ENCODE measurements at places on chromosomes 1 and 21. TPM values are rescaled to one million over a fixed set of nuclear protein-coding genes. Genes with fewer than 3 reads are reported as not detected.
A peak's percentile ranks its signal among the peaks of the same experiment; 100 is the strongest.

Gene CACNA1S
- total RNA-seq, result not detected

GRCh38 chr21:34980423-34981115 is 68.5 kb downstream of the RUNX1 start:
- no peak for DNase-seq

Gene TSPAN2
- total RNA-seq, result 7.8 TPM

Gene GBP1
- total RNA-seq, result 20.4 TPM

DNA sequence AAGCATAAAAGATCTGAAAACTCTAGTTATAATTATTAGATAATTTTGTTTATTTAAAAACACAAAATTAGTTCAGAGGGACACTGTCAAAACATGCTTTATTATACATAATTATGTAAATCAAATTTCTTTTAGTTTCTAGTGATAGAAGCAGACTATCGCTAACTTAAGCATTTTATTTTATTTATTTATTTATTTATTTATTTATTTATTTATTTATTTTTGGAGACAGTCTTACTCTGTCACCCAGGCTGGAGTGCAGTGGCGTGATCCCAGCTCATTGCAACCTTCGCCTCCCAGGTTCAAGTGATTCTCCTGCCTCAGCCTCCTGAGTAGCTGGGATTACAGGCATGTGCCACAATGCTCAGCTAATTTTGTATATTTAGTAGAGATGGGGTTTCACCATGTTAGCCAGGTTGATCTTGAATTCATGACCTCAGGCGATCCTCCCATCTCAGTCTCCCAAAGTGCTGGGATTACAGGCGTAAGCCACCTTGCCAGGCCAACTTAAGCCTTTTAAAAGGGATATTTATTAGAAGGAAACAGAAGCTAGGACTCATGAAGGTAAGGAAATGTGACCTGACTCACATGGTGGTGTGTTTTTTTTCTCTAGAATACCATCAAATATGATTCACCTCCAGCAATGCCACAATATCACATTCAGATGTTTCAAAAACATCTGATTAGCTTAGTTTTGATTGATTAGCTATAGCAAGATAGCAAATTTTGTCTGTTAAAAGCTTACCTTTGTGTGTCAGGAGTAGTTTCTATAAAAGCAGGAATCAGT is 1357.4 kb upstream of the ADGRL4 start:
- no peak for DNase-seq

DNA sequence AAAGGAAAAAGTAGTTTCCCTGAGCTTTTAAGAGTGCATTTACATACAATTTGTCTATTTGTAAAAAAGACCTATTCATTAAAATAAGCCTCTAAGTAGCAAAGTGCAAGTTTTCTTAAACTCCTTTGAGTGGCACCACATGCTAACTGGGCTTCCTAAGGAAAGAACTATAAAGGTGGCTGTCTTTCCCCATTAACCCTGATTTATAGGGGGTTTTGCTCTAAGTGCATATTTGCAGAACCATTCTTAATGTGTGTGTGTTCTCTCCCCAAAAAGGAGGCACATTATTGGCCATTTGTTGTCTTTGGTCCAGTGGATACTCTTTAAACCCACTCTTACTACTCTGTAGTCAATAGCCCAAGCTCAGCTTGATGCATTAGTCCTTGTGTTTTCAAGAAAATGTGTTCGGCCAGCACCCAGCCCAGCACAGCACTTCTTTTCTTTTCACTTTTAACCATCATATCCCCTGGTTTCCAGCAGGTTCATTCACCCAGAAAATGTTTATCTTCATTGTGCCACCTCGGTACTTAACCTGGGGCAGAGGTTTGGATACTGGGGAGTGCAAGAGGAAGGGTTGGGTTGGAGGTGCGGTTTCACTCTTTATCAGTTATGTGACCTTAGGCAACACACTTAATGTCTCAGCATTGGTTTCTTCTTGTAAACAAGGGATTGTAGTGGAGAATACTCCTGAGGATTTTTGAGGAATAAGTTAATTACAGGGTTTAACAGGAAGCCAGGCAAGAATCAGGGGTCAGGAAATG is 161.9 kb upstream of the UBE2U start:
- no peak for DNase-seq

GRCh38 chr1:30888391-30888790 is 20.2 kb downstream of the SDC3 start:
- peak; percentile 37 for DNase-seq

DNA sequence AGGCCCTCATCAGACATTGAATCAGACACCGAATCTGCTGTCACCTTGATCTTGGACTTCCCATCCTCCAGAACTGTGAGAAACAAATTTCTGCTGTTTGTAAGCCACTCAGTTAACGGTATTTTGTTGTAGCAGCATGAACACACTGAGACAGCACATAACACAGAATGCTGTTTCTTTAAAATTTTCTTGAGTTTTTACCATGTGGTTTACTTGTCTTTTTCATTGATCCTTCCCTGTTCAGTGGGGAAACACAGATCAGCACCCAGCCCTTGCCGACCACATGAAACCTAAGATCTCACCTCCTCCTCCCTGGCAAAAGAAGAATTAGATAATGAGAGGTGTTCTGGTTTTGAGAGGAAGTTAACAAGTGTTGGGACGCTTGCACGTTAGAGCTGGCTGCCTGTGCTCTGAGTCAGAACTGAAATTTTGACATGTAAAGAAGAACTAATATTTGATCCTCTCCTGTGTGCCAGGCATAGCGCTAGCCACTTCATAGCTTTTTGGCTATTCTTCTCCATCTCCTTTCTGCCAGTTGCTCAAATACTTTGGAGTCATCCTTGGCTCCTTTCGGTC is 179.6 kb downstream of the DHRS3 start:
- no peak for DNase-seq

GRCh38 chr1:195604287-195604686 is 1004.0 kb downstream of the KCNT2 start:
- peak; percentile 14 for DNase-seq

Gene PLPPR4
- under 0.01 TPM for total RNA-seq

Gene ST3GAL3
- total RNA-seq, result 15.0 TPM

DNA sequence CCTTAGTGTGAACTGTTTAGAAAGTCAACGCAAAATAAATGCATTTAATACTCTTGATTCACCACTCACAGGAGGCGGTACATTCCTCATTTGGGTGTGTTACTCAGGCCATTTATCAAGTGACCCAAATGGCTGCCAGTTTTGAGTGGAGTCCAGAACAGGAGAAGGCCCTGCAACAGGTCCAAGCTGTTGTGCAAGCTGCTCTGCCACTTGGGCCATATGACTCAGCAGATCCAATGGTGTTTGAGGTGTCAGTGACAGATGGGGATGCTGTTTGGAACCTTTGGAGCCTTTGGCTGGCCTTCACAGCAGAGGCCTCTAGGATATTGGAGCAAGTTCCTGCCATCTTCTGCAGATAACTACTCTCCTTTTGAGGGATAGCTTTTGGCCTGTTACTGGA is 609.2 kb downstream of the KCNT2 start:
- DNase-seq, result no peak

DNA sequence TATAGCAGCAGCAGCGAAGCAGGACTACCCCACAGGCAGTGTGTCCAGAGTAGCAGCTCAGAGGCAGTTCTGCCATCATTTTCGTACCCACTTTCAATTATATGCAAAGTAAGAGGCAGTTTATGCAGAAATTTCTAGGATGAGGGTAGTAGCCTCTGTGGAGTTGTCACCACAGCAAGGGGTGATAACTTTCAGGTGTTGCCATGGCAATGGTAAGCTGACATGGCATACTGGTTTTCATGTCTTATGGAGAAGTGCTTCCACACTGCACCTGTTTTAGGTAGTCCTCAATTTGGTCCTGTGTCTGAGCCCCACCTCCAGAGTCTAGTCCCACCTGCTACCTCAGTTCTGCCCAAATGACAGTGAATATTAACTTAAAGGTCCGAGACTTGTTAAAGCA is 133.3 kb upstream of the SYT6 start:
- DNase-seq, result no peak

DNA sequence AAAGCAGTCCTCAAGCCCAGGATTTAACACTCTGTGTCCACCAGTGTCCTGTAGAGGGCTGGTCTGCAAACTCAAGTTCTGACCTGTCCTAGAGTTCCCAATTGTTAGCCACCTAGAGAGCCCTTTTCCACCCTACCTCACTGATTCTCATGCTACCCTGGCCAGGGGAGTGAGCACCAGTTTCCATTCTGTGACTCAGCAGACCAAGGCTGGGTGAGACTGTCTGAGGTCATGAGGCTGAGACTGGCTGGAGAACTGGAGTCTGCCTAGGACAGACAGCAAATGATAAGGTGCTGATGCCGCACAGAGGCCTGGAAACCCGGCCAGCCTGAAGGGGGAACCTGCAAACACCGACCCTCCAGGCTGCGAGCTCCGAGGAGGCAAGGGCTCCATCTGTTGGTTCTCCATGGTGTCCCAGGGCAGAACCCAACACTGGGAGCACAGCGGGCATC is 13.7 kb downstream of the GLIS1 start:
- DNase-seq, result no peak

DNA sequence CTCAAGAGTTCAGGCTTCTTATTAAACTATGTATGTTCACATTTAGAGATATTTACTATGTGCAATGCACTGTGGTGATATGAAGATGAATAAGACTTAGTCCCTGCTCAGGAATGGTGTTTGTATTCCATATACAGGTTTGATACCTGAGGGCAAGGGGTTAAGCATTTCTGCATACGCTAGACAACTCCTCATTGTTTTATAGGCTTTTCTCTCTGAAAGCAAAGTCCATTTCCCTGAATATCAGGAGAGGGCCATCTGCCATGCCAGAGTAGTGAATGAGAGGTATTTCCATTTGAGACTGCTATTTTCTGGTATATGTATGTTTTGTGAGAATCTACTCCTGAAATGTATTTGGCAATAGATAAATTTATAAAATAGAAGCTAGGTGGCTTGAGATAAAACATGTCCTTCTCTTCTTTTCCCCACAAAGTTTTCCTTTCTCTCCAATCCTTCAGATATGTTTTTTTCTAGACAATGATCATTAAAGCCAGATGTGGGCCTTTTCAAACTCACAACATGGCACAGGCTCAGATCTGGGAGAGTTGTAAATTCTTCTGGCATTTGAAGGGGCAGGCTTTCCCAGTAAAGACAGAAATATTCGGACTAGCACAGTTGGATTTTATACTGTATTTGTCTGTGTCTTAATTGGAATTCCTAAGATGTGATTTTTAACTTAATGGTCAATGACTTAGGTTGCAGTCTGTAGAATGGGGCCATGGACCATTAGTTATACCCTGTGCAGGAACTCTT is 73.3 kb upstream of the WDR26 start:
- DNase-seq, result no peak

Gene CAPN8
- not detected for total RNA-seq

Gene GPR25
- total RNA-seq, result not detected

Gene ST6GALNAC5
- 10.8 TPM for total RNA-seq

DNA sequence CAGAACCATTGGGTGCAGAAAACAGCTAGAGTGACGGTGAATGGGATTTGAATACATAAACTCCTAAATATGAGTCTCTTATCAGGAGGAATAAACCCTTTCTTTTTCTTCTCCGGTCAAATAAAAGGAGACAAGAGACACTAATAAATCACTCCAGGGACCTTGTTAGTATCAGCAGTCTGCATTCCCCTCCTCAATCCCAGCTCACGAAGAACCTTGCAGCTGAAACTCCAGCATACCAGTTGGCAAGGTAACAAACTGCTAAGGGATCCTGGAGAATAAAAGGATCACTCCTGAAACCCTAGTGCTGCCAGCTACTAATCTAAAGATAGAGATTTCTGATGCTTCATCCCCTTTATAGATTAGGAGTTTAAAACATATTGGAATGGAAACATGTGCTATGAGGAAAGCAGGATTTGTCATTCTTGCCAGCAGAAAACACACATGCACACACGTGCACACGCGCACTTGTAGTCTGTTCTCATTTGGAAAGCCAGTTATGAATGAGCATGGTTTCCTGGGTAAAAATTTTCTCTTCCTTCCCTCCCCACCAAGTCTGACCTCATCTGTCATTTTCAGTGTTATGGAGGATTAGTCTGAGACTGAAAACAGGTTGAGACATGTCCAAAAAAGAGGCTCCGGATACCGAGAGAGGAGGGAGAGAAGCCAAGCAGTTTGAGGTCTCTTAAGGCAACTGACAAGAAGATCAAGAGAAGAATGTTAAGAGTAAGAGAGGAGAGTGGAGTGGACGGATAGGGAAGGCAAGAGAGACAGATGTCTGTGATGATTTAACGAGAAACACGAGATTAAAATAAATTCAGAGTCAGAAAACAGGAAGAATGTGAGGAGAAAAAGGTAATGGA is 10.9 kb downstream of the IER5 start:
- DNase-seq, result no peak

Gene CRP
- total RNA-seq, result not detected

GRCh38 chr1:212228591-212229119 is 56.6 kb upstream of the PPP2R5A start:
- no peak for DNase-seq

Gene SPATA45
- total RNA-seq, result not detected

Gene NTRK1
- not detected for total RNA-seq

- no peak for DNase-seq
These were observed 883.5 kb upstream of the ADGRL2 start for GRCh38 chr1:80917225-80917624.
